NCI-H524 treated with DMSO at 0.1 percent for 48 hours (cell line): ENCODE measurements at places on chromosomes 5 and 9.

DNA sequence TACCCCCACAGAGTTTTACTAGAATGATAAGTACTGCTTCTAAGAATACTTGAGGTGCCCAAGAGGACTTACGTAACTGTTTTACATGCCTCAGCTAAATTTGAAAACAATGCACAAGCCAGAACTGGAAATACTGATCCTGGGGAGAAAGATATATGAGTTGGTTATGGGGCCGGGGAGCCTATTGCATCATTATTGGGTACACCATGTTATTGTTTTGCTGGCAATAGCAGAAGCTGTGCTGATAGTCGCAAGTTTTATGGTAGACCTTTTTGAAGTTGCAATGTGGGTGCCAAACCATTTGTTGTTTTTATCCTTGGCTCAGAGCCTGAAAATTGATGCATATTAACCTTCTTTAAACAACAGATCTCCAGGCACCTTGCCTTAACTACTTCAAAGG is 108.4 kb upstream of the DHFR start:
- DNase-seq, result peak; percentile 22

DNA sequence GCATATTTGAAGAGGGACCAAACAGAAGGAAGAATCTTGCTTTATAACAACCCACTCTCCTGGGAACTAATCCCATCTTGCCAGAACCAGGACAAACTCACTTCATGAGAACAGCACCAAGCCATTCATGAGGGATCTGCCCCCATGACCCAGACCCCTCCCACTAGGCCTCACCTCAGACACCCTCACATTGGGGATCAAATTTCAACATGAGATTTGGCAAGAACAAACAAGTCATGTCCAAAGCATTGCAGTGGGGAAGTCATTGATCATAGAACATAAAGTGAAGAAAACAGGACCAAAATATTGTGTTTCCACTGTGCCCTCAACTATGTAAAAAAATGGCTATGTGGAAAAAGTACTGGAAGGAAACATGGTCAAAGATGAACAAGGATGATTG is 43.9 kb downstream of the MAP1B start:
- DNase-seq, result no peak

DNA sequence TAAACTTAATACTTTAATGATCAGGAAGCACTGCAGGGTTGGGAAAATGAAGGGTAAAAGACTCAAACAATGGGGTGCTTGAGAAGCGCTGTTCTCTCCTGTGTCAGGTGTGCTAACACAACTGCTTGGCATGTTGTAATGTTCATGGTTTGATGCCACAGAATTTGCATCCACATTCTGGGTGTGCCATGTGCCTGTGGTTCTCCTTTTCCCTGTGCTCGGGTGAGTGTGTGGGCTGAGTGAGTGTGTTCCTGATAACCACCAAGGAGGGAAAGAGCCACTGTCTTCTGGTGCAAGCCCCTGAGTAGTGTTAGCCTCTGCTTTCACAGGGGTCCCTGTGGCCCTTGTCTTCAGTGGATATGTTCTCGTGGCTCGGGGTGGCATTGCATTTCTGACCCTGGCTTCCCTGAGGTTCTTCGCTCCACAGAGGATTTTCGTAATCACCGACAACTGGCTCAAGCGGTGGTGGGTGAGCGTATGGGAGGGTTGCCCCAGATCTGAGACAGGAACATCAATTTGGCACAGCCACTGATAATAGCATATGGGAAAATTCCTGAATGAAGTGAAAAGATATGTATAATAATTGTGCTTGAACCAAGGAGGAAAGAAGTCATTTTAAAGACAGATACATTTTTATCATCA is 102.0 kb downstream of the MVB12B start:
- no peak for DNase-seq

DNA sequence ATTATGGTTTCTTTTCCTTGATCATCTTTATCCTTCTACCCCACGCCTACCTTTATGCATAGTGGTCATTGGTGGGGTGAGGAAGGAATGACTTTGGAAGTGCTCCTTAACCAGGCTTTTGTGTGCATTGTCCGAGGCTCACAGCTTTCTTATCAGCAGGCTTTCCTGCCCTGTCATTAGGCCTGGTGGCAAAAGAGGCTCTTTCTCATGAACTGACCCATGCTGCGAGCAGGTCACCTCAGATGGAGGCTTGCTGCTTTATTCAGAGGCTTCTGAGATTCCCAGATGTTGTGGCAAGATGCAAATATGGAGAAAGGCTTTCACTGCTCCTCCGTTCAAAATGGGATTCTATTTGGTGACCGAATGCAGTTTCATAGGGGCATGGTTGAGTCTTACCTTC is 57.4 kb upstream of the DMRTA1 start:
- DNase-seq, result no peak

- no peak for DNase-seq
Measured at GRCh38 chr5:128014578-128014977, 69.0 kb upstream of the SLC12A2 start.

DNA sequence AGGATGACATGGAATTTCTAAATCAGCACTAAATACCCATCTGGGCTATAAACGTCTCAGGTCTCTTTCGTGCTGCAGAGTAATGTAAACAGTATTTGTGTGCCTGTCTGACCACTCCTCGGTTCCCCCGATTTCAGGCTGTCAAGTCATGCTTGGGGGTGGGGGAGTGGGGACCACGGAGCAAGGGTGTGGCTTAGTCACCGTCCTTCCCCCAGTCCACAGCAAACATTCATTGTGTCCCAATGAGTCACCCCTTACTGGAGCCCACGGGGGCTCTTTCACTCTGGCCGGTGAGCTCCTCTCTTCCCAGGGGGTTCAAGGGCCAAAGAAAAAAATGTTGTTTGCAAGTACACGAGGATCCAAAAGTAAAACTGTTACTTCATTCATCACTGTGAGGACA is 72.4 kb upstream of the ICE1 start:
- no peak for DNase-seq

- no peak for DNase-seq
Measured at GRCh38 chr5:136457390-136458013, 92.2 kb upstream of the TRPC7 start.

- DNase-seq, result no peak
Measured at GRCh38 chr5:149125386-149125891, 15.9 kb upstream of the ABLIM3 start.

GRCh38 chr9:112404508-112404932 is 24.6 kb downstream of the HSDL2 start:
- DNase-seq, result no peak

DNA sequence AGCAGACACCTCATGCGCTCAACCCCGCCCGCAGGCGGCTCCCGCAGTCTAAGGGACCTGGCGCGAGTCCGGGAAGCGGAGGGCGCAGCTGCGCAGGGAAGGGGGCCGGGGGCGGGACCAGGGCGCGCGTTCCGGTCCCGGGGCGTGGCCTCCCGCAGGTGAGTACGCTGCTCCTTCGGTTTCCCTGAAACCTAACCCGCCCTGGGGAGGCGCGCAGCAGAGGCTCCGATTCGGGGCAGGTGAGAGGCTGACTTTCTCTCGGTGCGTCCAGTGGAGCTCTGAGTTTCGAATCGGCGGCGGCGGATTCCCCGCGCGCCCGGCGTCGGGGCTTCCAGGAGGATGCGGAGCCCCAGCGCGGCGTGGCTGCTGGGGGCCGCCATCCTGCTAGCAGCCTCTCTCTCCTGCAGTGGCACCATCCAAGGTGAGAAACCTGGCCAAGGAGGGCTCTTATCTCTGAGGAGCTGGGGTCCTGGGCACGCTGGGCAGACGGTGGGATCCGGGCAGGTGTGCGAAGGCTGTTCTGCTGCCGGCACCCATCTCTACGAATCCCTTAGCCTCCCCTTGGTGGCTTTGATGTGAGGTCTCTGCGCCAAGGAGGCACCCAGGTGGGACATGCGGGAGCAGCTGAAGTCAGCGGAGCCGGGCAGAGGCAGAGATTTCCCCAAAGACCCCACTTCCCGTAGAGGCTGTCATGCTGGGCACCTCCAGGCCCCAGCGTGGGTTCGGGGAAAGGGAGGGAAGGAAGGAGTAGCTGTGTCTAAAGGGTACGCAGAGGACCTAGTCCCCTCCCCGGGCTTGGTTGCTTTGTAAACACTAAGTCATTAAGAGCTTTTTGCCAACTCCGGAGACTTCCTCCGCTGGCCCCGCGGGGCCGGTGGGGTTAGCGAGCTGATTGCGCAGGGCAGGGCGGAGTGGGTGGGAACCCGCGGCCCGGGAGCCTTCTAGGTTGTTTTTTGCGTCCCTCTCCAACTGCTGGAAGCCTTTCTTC is at the start of gene F2RL1:
TSS of gene F2RL1 (plus strand) at position 187 of the 988 bp plus-strand sequence. CDS start at position 340, 153 bp downstream.
- no peak for DNase-seq

DNA sequence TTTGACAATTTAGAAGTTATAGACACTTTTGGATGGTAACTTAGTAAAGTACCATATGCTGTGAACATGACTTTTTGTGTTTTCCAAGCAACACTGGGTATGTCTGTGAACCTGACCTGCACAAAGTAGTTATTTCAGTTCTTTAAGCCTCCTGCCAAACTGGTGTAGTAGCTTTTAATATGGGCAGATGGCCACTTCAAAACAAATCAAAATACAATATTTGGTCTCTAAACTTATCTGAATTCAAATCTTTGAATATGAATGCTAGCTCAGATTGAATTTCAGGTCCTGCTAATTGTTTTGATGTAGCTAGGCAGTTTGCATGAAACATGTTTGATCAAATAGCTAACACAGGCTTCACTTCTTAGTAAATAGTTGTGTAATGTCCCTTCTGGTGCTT is 1176.7 kb upstream of the CDH9 start:
- DNase-seq, result peak; percentile 78

DNA sequence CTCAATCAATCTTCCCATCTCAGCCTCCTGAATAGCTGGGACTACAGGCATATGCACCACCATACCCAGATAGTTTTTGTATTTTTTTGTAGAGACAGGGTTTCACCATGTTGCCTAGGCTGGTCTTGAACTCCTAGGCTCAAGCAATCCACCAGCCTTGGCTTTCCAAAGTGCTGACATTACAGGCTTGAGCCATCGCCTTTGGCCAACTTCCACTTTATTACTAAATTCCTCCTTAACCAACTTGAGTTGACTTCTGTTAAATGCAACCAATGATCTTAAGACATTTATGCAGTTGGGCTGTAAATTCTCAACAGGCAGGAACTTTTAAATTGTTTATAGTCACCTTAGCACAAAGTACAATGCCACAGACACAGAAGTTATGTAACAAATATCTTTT is 2.8 kb downstream of the LARS1 start:
- no peak for DNase-seq

DNA sequence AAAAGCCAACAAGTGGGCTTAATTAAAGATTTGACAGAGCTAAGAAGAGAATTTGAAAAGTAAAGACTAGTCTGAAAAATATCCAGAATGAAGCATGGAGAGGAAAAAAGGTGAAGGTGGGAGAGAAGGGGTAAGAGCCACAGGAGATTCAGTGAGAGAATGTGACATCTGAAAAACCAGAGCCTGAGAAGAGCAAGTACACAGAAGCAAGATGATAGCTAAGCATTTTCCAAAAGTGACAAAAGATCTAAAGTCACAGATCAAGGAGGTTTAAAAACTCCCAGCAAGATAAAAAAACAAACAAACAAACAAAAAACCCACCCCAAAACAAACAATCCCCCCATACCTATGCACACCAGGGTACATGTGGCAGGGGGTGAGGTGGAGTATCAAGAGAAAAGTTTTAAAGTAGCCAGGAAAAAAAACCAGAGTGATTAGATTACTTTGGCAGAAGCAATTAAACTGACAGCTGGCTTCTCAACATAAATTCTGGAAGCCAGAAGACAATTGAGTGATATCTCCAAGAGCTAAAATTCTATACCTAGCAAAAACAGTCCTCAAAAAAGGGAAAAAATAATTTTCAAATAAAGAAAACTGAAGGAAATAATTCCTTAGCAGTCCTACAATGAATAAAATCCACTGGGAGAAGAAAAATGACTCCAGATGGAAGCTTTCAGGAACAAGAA is 111.4 kb downstream of the RAPGEF6 start:
- DNase-seq, result no peak

GRCh38 chr5:68225188-68225910 is 9.8 kb downstream of the PIK3R1 start:
- DNase-seq, result no peak

- DNase-seq, result no peak
Measured at GRCh38 chr9:133029994-133030316, 842 bp upstream of the GTF3C5 start.

- no peak for DNase-seq
Measured at GRCh38 chr5:155983954-155984353, 343.0 kb upstream of the SGCD start.

DNA sequence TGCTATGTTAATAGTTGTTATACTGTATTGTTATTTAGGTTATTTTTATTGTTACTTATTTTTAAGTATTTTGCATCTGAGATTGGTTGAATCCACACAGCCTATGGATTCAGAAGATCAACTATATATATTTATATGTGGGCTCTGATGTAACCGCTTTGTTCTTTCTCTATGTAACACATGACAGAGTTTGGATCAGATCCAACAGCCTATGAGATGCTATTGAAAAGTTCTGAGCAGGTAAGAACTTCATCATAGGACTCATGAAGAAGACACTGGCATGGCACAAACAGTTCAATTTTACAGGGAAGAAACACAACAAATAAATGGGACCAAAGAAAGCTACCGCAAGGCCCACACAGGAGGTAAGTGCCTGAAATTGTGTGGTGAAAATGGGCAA is 93.4 kb downstream of the GNAQ start:
- no peak for DNase-seq

GRCh38 chr5:179731791-179732411 is 721 bp upstream of the MAML1 start:
- DNase-seq, result no peak

- DNase-seq, result no peak
Measured at GRCh38 chr5:33929925-33930690, 6.1 kb upstream of the RXFP3 start.

GRCh38 chr5:176816791-176817347 is 6.5 kb downstream of the UNC5A start:
- no peak for DNase-seq

DNA sequence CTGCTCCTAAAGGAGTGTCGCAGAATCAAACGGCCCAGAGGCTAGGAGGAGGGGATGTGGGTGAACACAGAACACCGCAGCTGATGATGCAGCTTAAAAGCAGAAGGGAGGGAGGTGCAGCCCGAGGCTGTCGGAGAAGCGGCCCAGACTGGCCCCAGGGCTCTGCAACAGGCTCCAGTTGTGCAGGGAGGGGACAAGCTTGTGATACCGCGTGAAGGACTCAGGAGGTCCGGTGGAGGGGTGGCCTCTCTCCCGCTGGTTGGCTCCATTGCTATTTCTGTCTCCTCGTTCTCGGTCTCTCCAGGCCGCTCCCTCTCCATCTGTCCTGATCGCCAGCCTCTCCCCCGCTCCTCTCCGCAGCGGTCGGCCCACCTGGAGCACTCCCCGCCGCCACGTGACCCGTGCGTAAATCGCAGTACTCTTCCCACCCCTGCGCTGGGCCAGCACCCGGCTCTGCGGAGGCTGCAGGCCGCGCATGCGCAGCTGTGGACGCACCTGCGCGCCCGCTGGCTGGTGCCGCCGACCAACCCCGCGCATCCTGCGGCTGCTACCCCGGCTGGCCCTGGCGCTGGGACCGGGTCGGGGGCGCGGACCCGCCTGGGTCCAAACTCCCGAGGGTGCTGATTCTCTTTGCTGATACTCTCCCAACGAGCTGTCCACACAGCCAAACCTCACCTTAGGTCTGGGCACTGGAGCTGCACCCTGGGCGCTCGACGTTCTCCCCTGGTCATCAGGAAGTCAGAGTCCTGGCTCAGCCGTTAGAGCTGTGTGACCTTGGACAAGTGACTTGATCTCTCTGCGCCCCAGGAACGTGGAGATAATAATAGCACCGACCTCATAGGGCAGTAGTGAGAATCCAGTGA is 3.7 kb upstream of the STXBP1 start:
- DNase-seq, result peak; percentile 90
